ENCODE measurements at places on chromosomes 4 and X.
A peak's percentile ranks its signal among the peaks of the same experiment; 100 is the strongest.

- peak; percentile 89 for DNase-seq
Measured at GRCh38 chr4:81828991-81829390, 357.3 kb upstream of the RASGEF1B start.

DNA sequence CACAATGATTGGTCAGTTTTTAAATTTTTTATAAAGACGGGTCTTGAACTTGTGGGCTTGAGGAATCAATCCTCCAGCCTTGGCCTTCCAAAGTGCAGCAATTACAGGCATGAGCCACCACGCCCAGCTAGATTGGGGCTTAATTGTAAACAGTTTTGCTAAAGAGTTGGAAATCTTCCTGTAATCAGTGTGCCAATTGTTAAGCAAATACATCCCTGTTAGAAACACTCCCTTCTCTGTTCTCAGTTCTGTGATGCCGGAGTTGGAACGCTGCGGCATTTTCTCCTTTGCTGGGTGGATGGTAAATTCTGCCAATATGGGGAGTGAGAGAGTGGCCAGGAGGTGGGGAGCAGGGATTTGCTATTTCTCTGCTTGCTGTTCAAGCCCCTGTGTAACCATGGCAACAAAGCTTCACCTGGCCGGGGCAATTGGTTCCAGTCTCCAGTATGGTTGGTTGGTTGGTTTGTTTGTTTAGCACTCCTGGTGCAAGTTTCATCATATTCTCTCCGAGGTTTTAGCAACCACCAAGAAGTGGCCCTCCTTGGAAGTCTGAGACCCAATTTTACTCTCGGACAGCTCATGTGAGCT, 3.0 kb upstream of the SPATA4 start:
- DNase-seq: no peak

DNA sequence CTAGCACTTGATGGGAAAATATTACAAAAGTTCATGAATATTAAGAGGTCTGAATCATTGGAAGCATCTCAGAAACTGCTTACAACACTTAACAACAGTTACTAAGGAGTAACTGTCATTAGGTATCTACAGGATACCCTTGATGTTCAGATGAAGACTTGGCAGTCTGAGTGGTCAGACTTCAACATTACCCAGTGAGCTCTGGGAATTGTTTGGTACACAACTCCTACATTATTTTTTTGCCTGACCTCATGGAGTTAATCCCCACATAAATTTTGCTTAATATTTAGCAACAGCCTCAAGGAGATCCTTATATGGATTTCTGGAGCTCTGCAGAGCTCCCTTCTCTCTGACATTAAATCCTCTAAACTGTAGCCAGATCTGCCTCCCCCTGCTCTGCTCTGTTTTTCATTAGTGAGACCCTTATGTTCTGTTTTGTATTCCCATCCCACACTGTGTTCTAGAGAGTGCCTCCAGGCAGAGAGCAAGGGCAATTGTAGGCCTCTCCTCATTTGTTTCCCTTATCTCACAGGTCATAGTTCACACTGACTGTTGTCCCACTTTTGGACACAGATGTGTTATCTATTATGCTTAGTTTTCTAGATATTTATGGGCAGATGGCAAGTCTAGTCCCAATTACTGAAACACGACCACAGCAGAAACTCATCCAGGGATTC, 368.8 kb downstream of the GASK1B start:
- DNase-seq: no peak

DNA sequence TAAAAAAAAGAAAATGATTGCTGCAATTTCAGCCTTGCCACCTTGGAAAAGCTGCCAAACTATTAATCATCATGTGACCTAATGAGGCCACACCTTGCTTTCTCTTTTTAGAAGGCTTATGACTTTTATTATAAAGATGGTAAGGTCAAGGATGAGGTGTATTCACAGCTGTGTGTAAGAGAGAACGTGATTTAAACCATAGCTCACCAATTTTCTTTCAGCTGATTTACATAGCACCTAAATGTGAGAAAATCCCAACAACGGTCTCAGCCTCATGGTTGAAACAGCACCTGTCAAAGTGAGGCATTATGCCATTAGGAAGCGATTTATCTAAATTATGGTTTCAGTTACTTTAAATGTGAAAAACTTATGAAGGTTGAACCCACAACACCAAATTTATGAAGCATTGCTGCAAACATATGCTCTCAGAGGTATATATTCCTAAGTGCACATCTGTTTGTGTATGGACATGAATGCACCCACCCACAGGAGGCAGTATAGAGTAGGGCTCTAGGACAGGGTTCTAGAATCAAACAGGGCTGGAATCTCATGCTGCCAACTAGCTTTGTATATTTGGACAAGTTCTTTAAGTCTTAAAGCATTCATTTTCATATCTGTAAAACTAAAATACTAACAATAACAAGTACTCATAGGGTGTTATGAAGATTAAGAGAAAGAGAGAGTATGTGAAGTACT, 40.7 kb downstream of the ANXA3 start:
- peak; percentile 5 for DNase-seq

- DNase-seq: no peak
Measured at GRCh38 chrX:19720236-19720635, 167.2 kb downstream of the SH3KBP1 start.

- DNase-seq: no peak
Measured at GRCh38 chr4:22237846-22238494, 277.9 kb downstream of the ADGRA3 start.

DNA sequence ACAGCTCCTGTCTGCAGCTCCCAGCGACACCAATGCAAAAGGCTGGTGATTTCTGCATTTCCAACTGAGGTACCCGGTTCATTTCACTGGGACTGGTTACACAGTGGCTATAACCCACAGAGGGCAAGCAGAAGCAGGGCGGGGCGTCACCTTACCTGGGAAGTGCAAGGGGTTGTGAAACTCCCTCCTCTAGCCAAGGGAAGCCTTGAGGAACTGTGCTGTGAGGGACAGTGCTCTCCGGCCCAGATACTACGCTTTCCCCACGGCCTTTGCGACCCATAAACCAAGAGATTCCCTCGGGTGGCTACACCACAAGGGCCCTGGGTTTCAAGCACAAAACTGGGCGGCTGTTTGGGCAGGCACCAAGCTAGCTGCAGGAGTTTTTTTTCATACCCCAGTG, 218.9 kb downstream of the PPP3CA start:
- no peak for DNase-seq
